ENCODE measurements at places on chromosomes 2 and 18. TPM values are rescaled to one million over a fixed set of nuclear protein-coding genes. Genes with fewer than 3 reads are reported as not detected.

Gene SLC5A7
- total RNA-seq, result 0.17 TPM

Gene ITPRID2
- 82.2 TPM for total RNA-seq

Gene VWA3B
- 0.15 TPM for total RNA-seq

Gene TMEM163
- 3.3 TPM for total RNA-seq

Gene CCL20
- total RNA-seq, result not detected

DNA sequence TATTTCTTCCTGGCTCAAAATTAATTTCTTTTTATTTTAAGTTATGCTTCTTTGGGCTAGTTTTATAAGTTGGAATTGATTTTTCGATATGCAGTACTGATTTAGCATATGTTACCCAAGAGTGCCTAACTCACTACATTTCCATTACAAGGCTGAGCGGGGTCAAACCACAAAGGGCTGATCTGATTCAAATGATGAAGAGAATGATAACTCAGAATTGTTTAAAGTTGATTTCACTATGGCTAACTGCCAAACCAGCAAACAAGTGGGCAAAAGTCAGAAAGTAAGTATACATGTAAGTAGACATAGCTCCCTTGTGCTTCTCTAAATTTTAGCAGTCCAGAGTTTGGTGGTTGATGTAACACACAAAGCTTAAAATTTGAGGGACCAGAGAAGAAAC is 35.6 kb downstream of the RAD51AP2 start:
- DNase-seq, result no peak

- DNase-seq, result no peak
Observed at GRCh38 chr2:1671916-1672315, 72.4 kb downstream of the PXDN start.

DNA sequence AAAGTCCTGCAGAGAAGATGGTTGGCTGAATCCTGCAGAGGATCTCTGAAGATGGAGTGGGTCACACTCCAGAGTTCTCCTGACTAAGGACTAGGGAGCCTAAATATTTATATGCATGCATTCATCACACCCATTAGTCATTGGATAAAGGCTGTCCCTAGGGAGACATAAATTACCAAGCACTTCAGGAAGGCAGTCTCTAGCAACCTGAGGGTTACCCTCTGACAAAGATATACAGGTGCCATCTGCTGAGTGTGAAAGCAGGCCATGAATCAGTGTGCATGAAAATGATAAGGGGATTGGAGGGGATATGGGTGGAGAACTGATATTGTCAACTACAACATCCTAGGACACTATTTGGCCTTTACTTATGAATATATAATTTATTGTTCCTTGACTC is 294.8 kb upstream of the DDX18 start:
- DNase-seq, result no peak

- no peak for DNase-seq
Observed at GRCh38 chr18:48719974-48720654, 181.3 kb downstream of the CTIF start.

- no peak for DNase-seq
Observed at GRCh38 chr18:56248610-56249235, 389.7 kb downstream of the TXNL1 start.

DNA sequence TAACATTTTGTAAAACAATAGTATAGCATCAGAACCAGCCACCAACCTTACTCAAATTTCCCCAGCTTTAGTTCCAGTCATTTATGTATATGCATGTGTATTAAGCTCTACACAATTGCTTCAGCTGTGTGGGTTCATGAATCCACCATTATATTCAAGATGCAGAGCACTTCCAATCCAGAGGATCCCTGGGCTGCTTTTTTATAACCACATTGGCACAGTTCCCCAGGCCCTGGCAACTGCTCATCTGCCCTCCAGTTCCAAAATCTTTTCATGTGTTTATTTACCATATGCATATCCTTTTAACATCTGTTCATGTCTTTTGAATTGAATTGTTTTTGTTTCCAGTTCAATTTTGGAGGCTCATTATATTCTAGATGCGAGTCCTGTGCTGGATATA is 482.9 kb upstream of the HS6ST1 start:
- no peak for DNase-seq

DNA sequence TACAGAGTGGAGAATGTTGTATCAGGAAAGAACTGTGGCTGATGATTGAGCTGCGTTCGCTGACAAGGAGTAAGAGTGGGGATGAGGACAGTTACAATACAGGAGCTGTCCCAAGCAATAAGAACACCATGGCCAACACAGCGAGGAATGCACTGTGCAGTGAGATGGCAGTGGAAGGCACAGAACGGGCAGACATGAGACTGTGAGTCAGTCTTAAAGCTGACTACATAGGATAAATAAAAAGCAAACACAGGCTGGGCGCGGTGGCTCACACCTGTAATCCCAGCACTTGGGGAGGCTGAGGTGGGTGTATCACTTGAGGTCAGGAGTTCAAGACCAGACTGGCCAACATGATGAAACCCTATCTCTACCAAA is 89.8 kb downstream of the CABYR start:
- DNase-seq, result no peak

- peak; percentile 38 for DNase-seq
Observed at GRCh38 chr2:43106559-43107527, 119.6 kb downstream of the ZFP36L2 start.

GRCh38 chr2:31212659-31213600 is 4.4 kb downstream of the CAPN14 start:
- DNase-seq, result no peak

Gene KCNG2
- not detected for total RNA-seq

DNA sequence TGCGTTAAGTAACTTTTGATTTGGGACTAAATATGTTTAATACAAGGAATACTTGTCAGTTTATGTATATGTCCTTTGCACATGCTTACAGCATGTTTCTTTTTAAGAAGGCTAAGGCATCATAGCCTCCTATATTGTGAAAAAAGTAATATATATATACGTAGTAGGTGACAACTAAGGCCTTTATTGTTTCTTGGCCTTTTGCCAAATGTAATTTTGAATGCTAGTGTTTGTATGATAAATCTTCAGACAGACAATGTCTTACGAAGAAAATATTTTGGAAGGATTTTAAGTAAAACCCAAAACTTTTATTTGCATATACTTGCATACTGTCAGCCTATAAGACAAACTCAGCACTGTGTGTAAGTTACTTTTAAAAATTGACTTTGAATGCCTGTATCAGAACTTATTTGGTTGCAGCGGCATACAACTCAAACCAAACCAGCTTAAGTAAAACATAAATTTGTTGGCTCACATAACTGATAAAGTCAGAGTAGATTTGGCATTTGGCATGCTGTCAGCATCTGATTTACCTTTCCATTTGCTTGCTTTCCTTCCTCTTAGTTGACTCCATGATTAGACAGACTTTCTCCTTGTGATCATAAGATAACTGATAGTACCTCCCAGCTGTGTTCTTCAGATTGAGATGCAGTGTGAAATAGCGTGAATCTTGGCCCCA is 24.4 kb downstream of the UBE2E3 start:
- no peak for DNase-seq

DNA sequence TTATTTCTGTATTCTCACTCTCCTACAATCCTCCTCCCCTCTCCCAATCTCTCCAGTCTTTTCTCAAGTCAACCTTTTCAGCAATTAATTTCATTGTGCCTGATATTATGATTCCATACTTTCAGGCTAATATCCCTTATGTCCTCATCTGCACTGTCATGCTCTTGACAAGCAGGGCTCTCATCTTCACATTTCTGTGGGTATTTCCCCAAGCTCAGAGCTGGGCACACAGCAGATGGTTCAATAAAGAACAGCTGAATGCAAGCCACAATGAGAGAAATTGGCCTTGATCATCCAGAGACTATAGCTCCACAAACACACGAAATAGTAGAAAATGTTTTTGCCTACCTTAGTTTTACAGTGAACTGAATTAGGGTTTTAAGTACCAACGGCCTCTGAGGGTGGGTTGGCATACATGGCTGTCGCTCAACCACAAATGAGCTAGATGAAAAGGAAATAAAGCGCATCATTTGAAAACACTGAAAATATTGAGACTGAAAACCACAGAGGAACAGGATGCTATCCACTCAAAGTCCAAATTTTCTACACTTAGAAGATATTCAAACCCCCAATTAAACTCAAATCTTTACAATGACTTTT is 47.5 kb upstream of the STAT1 start:
- no peak for DNase-seq

- DNase-seq, result no peak
Observed at GRCh38 chr18:8856212-8856611, 150.9 kb downstream of the MTCL1 start.

DNA sequence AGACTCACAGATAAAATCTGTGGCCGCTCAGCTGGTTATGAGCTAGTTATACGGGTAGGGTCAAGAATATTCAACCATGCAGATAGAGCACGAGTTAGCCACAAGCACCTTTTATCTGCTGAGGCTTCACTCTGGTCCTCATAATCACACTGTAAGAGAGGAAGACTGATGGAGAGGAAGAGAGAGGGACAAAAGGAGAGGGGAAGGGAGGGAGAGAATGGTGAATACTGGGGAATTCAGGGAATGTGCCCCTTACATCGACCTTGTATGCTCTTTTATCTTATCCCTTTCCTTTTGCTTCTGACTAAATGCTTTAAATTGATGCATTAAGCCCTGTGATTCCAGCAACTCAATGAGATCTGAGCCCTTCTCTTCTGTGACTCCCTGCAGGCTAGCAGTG is 333.1 kb downstream of the DSEL start:
- no peak for DNase-seq

- no peak for DNase-seq
Observed at GRCh38 chr2:169247211-169247610, 115.1 kb downstream of the LRP2 start.

- DNase-seq, result no peak
Observed at GRCh38 chr2:39039072-39039471, 81.8 kb downstream of the SOS1 start.

DNA sequence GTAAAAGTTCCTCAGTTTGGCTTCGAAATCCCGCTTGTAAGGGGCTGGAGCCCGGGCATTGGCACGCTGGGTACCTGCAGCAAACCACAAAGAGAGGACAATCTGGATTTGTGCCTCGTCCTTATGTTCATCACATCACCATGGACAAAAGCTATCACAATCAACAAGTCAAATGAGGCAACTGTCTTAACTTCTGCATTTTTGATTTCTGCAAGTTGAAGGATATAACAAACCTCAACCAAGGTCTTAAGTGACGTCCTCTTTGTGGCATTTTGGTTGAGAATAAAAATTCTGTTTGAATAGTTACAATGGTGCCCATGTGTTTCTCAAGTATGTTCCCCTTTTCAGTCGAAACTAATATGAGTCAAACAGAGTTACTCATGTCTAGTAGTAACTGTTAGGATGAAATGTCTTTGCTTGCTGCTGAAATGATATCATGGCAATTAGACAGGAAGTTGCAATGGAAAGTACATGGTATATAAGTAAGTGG is 70.8 kb upstream of the STK17B start:
- no peak for DNase-seq

Gene C18orf32
- total RNA-seq, result 70.1 TPM

- no peak for DNase-seq
Observed at GRCh38 chr2:225614915-225615314, 215.4 kb downstream of the NYAP2 start.

GRCh38 chr2:120778244-120778643 is 42.6 kb downstream of the GLI2 start:
- no peak for DNase-seq

Gene DSC1
- total RNA-seq, result 64.3 TPM

- no peak for DNase-seq
Observed at GRCh38 chr2:1602278-1603010, 141.9 kb downstream of the PXDN start.

DNA sequence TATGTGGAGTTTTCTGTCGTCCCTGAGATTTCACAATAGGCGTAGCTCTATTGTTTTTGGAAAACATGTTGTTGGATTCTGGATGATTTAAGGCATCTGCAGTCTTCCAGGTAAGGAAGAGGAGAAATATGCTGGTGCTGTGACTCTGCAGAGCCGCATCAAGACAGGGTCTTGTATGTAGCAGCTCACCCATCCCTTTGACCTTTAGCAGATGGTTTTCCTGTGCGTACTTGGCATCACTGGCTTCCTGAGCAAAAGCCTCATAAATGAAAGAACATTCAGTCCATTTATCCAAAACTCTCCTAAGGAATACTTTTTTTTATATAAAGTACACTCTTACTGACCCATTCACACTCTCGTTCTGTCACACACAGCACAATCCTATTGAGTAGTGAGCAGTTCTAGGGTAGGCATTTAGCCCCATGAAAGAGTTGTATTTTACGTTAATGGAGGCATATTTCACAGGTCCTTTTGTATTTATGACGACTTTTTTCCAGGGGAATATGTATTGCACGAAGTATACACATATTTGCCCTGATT is 443.9 kb downstream of the STK39 start:
- no peak for DNase-seq

DNA sequence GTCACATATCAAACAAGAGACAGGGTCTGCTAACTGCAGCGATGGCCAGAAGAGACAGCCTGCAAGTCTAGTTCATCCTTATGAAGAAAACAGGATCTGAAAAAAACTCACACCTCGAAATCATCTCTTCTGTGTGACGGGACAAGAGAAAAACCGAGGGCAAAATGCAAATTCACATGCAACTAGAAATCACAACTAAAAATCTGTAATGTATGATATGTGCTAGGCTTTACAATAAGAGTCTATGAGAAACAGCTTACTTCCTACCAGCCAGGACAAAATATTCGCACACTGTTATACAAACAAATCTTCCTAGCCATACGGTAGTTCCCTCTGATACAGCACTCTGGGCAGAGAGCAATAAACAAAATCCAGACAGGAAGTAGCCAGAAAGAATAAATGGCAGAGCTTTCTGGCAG is 48.8 kb downstream of the ANKRD44 start:
- no peak for DNase-seq

DNA sequence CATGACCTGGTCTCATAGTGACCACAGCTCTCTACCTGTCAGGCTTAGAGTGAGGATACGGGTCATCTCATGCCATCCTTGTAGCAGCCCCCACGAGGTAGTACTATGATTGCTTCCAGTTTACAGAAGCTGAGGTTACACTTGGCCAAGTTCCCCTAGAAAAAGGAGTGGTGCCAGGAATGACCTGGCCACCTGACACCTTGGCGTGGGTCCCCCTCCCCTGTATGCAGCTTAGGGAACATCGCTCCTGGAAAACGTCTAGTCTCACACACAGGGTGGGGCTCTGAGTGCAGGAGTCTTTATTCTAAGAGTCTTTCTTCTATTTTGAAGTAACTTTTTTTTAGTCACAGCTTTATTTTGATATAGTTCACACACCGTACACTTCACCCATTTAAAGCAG is 14.8 kb downstream of the NPPC start:
- DNase-seq, result no peak

GRCh38 chr2:217642944-217643343 is 359.9 kb downstream of the TNS1 start:
- DNase-seq, result no peak

DNA sequence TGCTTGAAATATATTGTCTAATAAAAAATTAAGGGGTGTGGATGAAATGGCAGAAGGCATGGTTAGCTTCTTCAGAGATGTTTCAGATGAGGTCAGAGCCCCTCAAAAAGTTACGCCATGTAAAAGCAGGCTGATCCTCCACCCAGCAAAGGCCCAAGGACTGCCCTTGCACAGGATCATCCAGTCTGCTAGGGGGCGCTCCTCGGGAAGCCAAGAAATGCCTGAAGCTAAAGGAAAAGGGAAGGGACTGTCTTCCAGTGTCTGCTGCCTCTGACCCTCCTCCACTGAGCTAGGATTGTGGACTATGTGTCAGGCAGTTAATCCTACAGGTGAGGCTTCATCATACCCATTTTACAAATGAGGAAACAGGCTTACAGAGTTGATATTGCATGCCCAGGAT is 33.8 kb upstream of the TEX51 start:
- no peak for DNase-seq

GRCh38 chr18:51135795-51136194 is 61.7 kb downstream of the MEX3C start:
- no peak for DNase-seq

Gene MARS2
- 4.6 TPM for total RNA-seq

GRCh38 chr2:205911306-205911705 is 174.7 kb downstream of the INO80D start:
- no peak for DNase-seq

Gene POTEC
- not detected for total RNA-seq

Measured in right cardiac atrium (tissue), 5 donors.